ENCODE measurements at places on chromosomes 4 and X.

DNA sequence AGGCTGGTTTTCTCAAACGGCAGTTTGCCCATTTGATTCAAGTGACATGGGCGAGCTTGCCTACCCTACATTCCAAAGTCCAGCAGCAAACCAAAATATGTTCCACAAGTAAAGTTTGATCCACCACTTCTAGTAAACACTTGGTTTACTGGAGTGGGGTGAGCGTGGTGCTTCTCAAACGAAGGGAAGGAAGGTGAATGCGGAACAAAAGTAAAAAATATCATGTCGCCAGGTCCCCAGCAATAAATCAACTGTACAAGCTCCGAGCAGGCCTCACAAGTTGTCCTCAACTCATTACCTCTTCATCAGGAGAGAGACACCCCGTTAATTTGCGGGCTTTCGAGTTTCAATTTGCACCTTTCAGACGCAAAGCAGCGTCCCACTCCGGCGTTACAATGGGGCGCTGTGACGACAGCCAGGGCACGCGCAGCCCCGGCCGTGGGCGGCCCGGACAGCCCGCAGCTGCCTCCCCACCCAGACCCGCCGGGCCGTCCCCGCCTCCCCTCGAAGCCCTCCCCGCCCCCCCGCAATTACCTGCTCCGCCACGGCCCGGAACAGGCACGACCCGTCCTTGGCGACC lies 1.0 kb downstream of the OTUD4 start:
- peak; percentile 65 for DNase-seq

- DNase-seq, result no peak
Observed at GRCh38 chrX:130179170-130179569, 7.4 kb downstream of the RAB33A start.

- DNase-seq, result no peak
Observed at GRCh38 chr4:141041021-141041476, 92.2 kb downstream of the RNF150 start.

DNA sequence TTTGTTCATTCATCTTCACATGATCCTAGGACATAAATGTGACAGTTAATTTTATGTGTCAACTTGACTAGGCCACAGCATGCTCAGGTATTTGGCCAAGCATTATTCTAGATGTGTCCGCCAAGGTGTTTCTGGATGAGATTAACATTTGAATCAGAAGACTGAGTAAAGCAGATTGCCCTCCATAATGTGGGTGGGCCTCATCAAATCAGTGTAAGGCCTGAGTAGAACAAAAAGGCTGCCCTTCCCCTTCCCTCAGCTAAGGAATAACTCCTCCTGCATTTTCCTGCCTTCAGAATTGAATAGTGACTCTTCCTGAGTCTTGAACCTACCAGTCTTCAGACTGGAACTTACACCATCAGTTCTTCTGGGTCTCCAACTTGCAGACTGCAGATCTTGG lies 18.4 kb downstream of the ATP11C start:
- no peak for DNase-seq

DNA sequence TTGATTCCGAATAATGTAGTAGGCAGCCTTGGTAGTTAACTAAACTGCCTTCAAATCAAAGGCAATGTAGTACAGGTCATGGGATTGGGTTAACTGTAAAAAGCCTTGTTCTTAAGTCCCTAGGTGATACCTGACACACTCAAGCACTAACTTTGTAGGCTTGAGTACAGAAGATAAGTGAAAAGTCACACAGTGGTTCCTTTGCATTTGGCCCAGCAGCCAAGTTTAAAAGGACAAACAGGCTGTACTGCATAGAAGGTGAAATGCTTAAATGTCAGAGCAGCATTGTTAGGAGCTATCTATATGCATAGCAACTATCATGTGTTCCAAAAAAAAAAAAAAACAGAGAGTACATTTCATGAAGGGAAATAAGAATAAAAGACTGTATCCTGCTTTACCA lies 178.4 kb downstream of the ATOH1 start:
- no peak for DNase-seq

DNA sequence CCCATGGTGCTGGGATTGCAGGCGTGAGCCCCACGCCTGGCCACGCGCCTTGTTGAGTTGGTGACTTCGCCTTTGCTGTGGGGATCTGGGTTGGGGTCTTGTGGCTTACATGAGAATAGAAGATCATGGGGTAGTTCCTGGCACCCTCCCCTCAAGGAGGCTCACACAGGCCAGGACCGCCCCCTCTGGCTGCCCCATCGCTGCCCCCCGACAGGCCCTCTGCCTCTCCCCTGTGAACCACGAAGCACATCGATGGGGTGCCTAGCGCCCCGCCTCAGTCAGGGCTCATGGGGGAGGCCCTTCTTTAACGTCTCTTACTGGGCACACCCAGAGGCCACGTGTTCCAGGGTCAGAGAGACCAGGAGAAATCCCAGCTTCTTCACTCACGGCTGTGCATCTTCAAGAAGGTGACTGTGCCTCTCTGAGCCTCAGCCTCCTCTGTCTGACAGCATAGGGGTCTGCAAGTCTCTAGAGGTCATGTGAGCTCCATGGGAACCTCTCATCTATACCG lies 23.6 kb upstream of the SPON2 start:
- DNase-seq, result no peak

DNA sequence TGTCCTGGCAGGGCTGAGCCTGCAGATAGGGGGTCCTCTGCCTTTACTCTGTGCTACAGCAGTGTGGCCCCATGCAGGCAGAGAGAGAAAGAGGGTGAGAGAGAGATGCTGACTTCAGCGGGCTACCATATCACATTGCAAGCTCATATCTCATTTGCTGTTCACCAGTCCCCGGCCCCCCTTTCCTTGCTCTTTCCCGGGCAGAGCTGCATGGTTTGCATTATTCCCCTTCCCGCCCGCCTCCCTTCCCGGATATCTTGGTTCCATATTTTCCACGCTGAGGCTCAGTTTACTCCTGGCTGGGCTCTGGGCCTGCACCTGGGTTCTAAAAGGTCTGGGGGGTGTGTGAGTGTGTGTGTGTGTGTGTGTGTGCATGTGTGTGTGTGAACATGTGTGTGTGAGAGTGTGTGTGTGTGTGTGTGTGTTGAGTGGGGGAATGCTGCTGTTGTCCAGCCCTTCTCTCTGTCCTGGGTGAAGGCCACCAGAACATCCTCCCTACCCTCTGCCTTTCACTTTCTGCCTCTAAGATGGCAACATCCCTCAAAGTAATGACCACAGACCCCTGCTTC lies 63.5 kb downstream of the PJA1 start:
- DNase-seq, result no peak

DNA sequence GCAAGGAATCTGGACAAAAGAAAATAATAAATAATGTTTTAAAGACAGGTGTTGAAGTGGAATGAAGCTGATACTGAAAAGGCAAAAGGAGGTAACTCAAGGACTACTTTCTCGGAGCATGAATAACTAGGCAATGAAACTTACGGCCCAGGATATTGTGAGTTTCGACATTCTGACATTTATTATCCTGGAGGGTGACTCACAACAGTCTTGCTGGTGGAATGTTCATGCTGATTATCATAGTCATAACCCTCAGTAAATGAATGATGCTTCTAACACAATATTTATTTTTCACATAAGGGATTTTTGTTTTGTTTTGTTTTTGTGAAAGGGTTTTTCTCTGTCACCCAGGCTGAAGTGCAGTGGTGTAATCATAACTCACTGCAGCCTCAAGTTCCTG lies 147.0 kb upstream of the HPGD start:
- no peak for DNase-seq

GRCh38 chrX:112513154-112513553 lies 166.6 kb downstream of the LHFPL1 start:
- DNase-seq, result no peak

DNA sequence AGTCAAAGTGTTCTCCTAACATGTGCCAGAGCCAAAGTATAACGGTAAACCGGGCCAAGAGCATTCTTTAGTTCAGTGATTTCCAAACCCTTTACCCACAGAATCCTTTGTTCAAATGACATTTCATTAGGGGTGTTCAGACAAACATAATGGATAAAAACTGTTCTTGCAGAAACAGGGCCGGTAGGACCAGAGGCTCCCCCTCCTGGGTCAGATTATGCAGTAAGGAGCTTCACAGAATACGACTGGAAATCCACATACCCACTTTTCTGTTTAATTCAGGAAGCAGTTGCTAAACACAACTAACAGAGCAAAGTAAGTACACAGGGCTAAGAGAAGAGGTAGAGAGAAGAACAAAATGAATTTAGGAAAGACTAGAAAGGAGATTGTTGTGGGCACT lies 46.6 kb upstream of the TMEM184C start:
- DNase-seq, result no peak

DNA sequence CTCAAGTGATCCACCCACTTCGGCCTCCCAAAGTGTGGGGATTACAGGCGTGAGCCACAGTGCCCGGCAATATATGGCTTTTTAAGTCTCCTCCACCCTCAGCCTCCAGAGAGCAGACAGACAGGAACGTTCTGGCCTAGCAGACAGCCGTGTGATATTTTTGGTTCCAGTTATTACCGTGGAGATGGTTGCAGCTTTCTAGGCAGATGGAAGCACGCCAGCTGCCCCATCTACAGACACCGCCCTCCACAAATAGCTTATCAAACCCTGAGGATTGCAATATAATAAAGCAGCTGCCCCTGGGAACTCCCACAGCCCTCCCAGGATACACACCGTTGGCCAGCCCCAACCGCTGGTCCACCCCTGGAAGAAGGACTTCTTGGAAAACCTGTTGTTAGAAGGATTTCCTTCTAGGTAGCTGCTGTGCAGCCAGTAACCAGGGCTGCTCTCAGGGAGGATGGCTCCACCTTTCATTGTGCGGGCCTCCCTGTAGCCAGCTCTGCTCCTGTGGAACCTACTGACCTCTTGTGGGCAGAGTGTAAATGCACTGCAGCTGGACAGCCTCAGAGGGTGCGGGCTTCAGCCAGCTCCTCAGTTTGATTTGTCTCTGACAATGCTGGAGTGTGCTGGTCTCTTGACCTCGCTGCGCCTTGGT lies 44.0 kb downstream of the SLC25A5 start:
- no peak for DNase-seq

GRCh38 chr4:137609718-137610430 lies 77.6 kb upstream of the PCDH18 start:
- no peak for DNase-seq

- DNase-seq, result no peak
Observed at GRCh38 chrX:155951237-155951789, 46.2 kb upstream of the IL9R start.

DNA sequence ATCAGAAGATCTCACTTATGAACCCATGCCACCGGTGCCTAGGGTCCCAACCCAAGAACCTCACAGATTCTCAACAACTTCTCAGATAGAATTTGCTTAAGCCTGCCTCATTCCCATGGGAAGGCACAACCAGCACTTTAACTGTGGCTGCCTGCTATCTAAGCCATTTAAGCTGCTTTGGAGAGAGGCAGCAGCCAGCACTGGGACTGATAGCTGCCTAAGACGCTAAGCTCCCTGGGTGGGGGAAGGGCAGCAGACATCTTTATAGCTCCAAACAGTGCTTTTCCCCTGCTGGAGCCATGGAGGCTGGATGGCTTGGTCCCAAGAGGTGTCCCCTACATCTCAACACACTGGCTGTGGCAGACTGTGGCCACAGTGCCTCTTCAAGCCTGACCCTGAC lies 1268.6 kb downstream of the FAM133A start:
- no peak for DNase-seq

GRCh38 chr4:45410701-45411210 lies 684.4 kb upstream of the GNPDA2 start:
- no peak for DNase-seq

DNA sequence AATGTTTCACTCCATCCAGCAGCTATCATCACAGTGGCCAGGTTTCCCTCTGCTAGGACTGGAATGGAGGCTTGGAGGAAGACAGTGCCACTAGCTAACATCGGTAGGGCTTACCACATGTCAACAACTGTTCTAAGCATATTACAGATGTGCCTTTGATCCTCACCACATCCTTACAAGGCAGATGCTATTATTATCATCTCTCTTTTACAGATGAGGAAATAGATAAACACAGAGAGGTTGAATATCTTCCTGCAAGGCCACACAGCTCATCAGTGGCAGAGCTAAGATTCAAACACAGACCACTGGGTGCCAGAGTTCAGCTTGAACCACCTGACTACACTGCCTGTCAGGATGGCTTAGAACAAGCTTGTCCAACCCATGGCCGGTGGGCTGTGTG lies 47.4 kb downstream of the MAMLD1 start:
- no peak for DNase-seq

DNA sequence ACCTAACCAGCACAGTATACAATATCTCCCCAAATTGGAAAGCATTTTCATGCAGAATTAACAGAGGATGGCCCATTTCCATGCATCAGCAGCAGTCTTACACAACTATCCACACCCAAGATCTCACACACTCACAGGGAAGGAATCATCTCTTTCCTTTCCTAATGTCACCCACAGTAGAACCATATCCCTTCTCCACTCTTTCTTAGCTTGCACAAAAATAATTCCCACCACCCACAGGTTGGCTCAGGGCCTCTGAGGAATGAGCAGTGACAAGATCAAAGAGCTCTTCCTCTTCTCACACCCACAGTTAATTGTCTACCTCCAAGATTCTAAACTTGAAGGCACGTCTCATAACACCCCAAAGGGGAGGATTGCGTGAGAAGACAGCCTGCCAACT lies 217.7 kb upstream of the VEGFC start:
- no peak for DNase-seq

- DNase-seq, result no peak
Observed at GRCh38 chrX:134999469-134999868, 8.7 kb downstream of the SMIM10 start.

DNA sequence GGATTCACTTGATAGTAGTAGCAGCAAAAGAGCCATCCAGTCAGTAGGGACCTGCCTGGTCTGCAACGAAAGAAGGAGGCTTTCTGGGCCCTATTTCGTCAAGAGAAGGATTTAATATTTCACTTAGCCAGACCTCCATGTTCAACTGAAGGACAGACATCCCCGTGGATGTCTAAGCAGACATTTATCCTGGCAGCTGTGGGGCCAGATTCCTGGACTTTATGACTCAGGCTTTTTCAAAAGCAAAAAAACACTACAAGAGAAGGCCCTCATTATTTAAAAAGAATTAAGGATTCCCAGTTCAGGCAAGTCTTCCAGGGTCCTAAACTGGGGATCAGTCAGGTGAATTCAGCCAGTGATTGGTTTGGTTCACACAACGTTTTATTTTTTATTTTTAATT lies 88.5 kb upstream of the TSPAN5 start:
- no peak for DNase-seq

DNA sequence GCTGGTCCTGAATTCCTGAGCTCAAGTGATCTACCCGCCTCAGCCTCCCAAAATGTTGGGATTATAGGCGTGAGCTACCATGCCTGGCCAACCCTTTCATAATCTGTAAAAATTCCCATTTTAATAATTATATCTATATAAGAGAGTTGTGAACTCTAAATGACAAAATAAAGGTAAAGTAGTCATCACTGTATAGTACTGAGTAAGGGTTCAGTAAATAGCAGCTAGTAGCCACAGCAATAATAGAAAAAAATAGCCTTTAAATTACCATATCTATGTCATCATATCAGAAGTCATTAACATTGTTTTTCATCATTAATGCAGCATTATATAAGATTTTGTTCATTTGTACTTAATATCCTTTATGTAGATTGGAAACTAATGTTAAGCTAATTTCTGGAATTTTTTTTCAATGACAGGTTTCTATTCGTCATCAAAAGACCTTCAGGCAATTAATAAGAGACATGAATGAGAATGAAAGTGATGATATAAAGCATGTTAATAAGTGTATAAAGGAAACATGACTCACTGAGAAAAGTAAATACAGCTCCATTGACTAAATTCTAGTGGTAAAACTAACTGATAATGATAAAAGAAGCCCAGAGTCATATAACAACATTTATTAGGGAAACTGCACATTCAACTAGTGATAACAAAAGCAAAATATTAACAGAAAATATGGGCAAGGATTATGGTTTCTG lies 85.9 kb upstream of the UGT8 start:
- no peak for DNase-seq

All from T-helper 1 cell (primary cell).